ENCODE measurements at places on chromosomes 1 and 21.

- DNase-seq = no peak
Observed at GRCh38 chr1:38326135-38326534, 279.5 kb upstream of the POU3F1 start.

GRCh38 chr21:44592446-44593311 lies at the start of gene KRTAP10-6:
TSS of gene KRTAP10-6 (minus strand) at chr21:44592505. CDS start at chr21:44592484, 21 bp downstream.
- DNase-seq = no peak

DNA sequence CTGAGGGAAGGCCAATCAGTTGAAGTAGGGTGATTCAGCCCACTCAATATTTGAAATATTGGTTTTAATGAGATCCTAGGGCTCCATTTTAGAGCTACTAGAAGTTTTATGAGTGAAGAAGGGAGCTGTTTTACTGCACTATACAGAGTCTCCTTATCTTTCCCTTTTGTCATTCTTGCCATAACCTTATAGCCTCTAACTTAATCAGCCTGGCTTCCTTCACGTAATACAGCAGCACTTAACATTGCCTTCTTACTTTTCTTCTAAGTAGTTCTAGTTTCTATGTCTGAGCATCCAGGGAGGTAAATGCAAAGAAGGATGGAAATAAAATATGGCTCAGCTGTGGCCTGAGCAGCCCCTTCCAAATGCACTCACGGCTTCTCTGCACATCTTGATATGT lies 299.3 kb downstream of the KIF26B start:
- DNase-seq = no peak

GRCh38 chr1:8238141-8239038 lies 79.5 kb upstream of the SLC45A1 start:
- DNase-seq = no peak

GRCh38 chr1:28246427-28246832 lies 10.5 kb downstream of the ATP5IF1 start:
- no peak for DNase-seq

DNA sequence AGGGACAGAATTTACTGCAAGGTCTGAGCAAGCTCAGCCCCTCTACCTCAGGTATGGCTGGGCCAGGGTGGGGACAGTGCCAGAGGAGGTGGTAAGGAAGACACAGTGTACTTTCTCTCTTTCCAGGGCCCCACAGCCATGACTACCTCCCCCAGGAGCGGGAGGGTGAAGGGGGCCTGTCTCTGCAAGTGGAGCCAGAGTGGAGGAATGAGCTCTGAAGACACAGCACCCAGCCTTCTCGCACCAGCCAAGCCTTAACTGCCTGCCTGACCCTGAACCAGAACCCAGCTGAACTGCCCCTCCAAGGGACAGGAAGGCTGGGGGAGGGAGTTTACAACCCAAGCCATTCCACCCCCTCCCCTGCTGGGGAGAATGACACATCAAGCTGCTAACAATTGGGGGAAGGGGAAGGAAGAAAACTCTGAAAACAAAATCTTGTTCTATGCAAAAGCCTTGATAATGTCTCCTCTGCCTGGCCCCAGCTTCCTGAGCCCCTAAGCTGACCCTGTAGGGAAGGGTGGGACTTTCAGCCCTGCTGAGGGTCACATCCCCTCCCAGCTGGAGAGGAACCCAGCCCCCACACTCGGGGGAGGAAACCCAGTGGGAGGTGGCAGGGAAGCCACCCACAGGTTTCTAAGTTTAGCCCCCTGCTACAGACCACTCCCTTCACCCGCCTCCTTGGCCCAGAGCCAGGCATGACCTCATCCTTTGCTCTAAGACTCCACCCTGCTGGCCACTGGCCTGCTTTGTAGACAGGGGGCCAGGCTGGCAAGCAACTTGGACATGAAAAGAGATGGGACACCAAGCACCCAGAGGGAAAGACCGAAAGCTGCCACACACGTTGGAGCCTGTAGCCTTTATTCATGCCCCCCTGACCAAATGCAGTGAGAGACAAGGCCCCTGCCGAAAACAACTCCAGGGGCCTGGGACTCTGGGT lies 6.4 kb downstream of the RHOC start:
- DNase-seq = peak; percentile 57

DNA sequence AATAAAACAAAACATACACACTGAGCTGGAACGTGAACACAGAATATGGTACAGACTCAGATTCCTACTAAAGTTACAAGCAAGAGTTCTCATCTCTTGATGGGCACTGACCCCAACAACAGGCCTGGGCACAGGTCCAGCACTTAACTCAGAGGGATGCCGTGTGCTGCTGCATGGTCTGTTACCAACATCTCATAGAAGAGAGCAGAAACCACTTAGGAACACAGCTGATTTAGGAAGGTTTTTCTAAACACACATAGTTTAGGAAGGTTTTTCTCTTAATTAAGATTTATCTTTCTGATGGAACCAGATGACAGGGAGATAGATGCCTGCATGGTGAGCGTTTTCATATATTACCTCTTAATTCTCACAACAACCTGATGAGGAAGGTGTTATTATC lies 1.5 kb downstream of the GCLM start:
- DNase-seq = no peak

DNA sequence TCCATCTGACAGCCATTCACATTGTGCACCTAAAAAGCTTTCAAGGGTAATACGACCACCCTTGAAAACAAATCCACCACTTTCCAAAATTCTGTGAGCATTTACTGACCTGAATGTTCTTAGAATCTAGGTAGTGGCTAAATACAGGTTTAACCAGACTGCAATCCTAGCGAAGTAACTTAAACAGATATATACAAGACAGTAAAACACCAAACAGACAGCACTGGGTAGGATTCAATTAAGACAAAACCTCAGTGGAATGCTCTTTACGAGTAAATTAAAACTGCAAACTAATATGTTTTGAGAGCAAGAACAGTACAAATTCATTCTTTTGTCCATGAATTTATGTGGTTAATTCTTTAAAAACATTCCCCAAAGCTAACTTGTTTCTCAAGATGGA lies 354.2 kb upstream of the ESRRG start:
- DNase-seq = no peak

DNA sequence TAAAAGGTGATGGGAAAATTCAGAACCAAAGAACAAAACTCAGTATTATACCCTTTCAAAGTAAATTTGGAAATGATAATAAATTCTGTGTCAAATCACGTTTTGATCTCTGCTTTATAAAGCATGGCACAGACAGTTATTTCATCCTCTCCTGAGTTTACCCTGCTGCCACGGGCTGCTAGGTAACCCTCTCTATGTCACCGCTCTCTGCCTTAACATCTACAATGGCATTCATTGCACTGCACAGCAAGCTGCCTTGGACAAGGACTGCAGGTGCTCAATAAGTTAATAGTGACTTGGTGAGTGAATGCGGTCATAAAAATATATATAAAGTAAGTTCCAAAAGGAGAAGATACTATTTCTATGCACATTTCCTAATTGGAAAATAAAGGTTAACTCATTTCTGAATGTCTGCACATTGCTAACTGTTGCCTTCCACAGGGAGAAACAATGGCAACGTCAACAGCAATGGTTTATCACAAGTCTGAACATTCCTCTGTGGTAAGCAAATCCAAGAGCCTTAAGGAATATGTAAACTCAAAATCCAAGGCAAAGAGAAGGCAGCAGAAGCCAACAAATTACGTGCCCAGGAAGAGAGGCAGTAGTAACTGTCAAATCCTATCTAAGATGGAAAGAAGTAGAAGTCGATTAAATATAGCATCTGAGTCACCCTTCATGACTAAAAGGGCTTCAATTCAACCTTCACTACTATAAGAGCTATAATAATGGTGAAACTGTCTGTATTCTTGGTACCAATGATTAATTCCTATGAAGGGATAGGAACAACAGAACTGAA lies 19.4 kb downstream of the FYB2 start:
- DNase-seq = no peak

DNA sequence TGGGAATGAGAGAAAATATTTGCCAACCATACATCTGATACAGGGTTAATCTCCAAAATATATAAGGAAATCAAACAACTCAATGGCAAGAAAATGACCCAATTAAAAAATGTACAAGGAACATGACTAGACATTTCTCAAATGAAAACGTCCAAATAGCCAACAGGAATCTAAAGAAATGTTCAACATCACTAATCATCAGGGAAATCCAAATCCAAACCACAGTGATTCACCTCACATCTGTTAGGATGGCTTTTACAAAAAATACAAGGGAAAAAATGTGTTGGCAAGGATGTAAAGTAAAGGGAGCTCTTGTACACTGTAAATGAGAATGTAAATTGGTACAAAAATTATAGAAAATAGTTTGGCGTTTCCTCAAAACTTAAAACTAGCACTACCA lies 54.7 kb upstream of the ZRANB2 start:
- no peak for DNase-seq

- DNase-seq = peak; percentile 38
Observed at GRCh38 chr21:43345746-43346409, 81.1 kb downstream of the SIK1 start.

- DNase-seq = no peak
Observed at GRCh38 chr1:156505679-156506298, 5.2 kb upstream of the MEF2D start.

DNA sequence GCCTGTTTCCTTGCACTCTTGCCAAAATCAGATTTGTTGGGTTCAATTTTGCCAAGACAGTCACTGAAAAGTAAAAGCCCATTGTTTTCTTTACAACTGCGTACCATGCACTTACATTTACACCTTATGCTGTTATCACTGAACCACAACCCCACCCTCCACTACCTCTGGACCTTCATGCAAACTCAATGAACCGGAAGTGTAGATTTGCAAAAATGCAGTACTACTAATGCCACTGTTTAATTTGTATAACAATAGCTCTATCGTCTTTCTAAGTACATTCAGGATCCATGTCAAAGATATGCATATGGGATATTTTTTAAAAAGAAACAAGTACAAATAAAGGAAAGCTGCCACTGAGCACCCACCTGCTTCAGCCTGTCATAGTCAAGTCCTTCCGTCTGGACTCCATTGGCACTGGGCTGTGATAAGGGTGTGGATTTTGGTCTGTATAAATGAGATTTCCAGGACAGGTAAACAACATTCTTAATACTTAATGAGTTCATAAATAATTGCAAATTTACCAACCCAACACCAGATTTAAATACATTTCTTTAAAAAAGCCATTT lies 72.9 kb upstream of the LBR start:
- DNase-seq = no peak

DNA sequence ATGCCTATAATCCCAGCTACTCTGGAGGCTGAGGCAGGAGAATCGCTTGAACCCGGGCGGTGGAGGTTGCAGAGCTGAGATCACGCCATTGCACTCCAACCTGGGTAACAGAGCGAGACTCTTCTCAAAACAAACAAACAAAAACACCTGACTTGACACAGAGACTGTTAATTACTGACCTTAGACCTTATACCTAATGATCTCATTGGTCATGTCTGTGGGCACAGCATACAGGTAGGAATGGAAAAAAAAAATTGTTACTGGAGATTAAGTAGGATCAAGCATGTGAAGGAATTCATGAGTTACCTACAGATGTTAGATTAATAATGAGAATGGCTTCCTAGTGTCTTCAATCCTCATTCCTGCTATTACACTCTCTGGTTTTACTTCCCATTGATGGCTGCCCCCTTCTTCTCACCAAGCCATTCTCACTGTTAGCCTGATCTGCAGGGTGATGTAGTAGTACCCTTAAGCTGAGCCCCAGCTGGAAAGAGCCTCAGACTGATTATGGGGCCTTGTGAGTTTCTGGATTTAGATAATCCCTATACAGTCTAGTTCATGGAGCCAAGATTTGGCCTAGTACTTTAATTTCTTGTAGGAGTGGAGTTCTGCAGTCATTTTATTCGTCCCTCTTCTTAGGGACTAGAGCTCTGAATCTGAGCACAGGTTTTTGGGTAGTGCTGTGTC lies 8.8 kb downstream of the TBCE start:
- no peak for DNase-seq

DNA sequence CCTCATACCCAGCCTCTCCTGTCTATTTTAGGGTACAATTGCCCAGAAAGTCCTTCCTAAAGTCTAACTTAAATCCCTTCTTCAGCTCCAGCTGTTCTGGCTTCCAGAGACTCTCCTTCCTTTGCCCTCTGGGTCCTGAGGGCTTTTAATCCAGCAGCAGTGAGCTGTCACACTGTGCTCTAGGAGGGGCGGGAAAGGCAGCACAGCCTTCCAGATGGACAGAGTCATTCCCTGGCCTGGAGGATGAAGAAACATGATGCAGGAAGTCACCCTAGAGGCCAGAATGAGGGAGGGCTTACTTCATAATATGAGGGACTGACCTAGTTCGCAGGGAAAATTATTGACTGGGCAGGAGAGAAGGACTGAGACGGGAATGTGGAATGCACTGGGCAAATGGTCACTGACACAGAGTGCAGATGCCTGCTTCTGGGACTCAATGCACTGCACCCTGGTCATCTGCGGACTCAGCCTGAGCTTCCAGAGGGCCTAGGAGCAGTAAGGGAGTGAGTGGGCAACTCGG lies 1.3 kb downstream of the SH2D2A start:
- DNase-seq = no peak

GRCh38 chr1:52706136-52706670 lies 8.1 kb upstream of the COA7 start:
- no peak for DNase-seq

GRCh38 chr1:228852024-228852423 lies 116.7 kb downstream of the RHOU start:
- no peak for DNase-seq

DNA sequence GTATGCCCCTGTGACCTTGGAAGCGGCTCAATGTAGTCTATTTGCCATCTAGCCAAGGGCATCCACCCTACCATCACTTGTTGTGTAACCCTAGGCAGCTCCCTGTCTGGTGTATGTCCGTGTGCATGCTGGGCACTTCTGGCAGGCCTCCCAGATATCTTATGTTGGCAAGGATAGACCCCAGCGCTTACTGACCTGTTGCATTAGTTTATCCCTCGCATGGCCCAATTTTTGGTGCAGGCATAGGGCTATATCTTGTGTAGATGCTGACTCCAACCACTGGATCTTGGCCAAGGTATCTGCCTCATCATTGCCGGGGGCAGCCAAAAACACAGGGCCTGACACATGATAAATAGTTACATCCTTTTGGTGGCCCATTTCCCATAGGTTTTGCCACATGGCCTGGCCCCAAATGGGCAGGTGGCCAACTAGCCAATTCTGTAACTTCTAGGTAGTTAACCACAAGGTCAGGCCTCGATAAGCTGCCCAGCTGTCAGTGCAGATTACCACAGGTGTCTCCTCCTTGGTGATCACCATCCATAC lies 14.0 kb upstream of the TBX19 start:
- DNase-seq = no peak

GRCh38 chr1:21645550-21645949 lies 23.6 kb downstream of the RAP1GAP start:
- DNase-seq = no peak

DNA sequence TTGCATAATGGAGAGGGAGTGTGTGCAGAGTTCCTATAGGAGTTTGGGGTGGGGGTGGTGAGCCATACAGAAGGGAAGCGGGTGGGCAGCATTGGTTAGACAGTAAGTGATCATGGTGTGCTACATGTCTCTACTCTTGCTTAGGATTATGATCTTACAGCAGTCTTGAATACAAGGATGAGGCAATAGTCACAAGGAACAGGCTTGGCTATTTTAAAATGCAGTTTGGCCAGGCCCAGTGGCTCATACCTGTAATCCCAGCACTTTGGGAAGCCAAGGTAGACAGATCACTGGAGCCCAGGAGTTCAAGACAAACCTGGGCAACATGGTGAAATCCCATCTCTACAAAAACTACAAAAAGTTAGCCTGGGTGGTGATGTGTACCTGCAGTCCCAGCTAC lies 12.3 kb downstream of the MYOC start:
- DNase-seq = no peak
